ENCODE measurements at places on chromosomes 11 and 22. TPM values are rescaled to one million over a fixed set of nuclear protein-coding genes. Genes with fewer than 3 reads are reported as not detected.

The C11orf42 gene
- total RNA-seq, result not detected

The RAB39A gene
- 13.2 TPM for total RNA-seq

The C22orf15 gene
- total RNA-seq, result 3.0 TPM

The TTC38 gene
- 50.5 TPM for total RNA-seq

The CCDC87 gene
- total RNA-seq, result 1.2 TPM

The TRIM49B gene
- total RNA-seq, result not detected

The HSPB2 gene
- not detected for total RNA-seq

The CSRP3 gene
- not detected for total RNA-seq

The MMP13 gene
- total RNA-seq, result not detected

Data from neural progenitor cell (in vitro differentiated cells).